ENCODE measurements at places on chromosomes 1 and 21.

GRCh38 chr21:35291973-35292627 lies 243.0 kb upstream of the RUNX1 start:
- no peak for DNase-seq

DNA sequence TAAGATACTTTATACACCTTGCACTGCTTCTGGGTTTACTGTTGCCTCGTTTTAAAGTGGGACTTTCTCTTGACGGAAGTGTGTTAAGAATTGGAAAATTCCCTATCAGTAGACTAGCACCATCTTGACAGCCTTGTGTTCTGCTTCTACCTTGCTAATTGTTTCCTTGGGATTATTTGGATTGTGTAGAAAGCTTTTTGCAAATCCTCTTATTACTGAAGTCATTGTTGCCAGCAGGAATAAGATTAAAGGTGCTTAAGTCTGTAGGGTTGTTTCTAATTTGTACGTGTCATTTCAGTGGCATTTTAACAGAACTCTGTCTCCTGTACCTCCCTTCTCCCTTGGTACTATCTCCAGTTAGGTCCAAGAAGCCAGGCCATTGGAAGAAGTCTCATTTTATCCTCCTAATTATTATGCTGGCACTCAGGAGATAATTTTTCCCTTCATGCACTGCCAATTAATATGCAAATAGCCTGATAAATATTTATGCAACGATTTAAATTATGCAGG lies 107.7 kb downstream of the POU2F1 start:
- no peak for DNase-seq

DNA sequence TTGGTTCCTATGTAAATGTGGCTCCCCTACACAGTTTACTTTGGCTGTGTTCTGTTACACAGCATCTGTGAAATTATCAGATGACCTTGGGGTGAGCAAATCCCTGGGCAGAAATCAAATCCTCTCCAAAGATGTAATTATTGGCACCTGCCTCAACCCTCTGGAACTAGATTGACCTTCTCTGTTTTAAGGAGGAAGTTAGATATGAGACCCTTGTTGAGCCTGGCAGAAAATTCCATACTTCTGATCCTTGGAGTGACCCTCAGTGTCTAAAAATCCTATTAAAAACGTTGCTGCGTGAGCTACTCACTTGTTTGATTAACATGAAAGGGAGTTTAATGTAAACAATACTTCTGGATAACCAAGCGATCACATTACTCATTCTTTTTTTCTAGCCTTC lies 122.0 kb downstream of the CLIC6 start:
- no peak for DNase-seq

- no peak for DNase-seq
Observed at GRCh38 chr1:247295274-247295684, 36.4 kb downstream of the ZNF496 start.

- no peak for DNase-seq
Observed at GRCh38 chr21:42834726-42835191, 44.6 kb downstream of the WDR4 start.

DNA sequence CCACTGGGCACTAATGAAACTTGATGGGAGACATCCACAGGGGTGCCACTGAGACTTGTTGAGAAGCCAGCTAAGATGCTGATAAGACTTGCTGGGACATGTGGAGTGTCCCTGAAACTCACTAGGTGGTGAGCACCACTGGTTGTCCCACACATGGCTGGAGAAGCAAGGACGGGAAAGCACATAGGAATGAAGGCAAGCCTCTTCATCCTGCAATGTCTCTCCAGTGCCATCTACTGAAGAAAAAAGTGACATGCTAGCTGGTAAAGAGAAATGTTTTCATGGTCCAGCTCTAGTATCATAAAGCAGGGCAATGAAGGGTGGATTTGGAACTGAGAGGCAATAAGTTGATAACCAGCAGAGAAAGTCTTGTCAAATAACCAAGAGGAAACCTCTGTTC lies 283.0 kb downstream of the PAPPA2 start:
- no peak for DNase-seq

- DNase-seq = no peak
Observed at GRCh38 chr1:229101011-229101871, 169.7 kb upstream of the RAB4A start.

- DNase-seq = no peak
Observed at GRCh38 chr21:31618696-31619430, 40.6 kb upstream of the SOD1 start.

DNA sequence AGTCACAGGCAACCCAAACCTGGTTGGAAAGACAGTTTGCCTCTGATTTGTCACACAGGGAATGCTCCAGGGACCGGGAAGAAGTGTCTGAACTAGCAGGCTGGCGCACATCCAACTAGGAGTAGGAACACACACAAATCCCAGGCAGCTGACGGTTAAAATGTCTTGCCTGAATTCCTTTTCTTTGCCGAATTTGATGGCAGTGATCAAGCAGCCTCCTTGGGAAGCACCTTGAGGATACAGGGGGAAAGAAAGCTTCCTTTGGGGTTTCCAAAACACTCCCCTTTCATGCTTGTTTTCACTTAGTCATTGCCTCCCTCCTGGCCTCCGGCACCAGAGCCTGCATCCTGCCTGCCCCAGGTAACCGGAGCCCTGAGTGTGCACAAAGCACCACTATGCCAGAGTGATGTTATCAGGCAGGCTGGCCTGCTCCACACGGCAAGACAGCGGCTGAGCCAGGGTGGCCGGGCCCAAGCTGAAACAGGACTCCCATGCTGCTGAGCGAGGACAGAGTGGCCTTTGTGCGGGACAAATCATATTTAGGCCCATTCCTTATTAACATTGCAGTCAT lies 193.8 kb downstream of the LMX1A start:
- no peak for DNase-seq

DNA sequence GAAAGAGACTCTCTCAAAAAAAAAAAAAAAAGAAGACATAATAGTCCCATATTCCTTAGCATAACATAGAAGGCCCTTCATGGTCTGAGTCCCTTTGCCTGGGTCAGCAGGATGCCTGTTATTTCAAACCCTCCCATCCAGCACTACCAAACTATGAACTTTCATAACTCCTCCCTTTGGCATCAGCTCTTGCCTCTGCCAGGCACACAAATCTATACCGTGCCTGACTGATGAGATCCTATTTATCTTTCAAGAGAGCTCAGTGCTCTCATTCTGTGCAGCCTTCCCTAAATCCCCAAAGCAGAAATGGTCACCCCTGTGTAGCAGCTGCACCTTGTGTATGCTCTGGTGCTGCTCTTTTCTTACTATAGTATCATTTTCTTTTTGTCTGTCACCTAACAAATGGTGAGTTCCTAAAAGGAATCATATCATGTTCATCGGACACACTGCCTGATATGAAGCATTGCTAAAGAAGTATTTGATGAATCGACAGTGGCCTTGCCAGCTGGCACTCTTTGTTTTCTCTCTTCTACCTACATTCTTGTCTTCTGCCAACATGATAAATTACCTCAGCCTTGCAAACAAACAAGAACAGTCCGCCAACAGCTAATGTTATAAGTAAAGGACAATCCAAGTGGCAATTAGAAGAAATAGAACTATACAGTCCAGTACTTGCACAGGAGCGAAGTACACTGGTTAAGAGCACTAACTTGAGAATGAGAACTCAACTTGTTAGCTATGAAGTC lies 29.9 kb downstream of the FMO4 start:
- DNase-seq = no peak

GRCh38 chr1:246708166-246708565 lies 16.0 kb upstream of the SCCPDH start:
- no peak for DNase-seq

- DNase-seq = no peak
Observed at GRCh38 chr1:7278045-7278444, 492.8 kb downstream of the CAMTA1 start.

GRCh38 chr1:155179112-155180031 lies 5.7 kb downstream of the TRIM46 start:
- no peak for DNase-seq

DNA sequence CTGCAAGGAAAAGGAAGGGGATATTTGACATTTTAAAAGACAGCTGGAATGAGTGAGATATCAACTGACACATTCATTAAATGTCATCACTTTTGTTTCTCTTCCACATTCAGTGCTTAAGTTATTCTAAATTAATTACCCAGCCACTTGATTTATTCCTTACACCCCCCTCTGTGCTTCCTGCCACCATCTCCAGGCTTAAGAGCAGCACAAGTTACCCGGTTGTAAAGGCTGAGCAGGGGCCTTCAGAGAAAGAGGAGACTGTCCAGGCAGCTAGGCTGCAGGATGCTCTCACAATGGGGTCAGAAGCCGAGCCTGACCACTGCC lies 71.4 kb downstream of the SYT6 start:
- DNase-seq = no peak

DNA sequence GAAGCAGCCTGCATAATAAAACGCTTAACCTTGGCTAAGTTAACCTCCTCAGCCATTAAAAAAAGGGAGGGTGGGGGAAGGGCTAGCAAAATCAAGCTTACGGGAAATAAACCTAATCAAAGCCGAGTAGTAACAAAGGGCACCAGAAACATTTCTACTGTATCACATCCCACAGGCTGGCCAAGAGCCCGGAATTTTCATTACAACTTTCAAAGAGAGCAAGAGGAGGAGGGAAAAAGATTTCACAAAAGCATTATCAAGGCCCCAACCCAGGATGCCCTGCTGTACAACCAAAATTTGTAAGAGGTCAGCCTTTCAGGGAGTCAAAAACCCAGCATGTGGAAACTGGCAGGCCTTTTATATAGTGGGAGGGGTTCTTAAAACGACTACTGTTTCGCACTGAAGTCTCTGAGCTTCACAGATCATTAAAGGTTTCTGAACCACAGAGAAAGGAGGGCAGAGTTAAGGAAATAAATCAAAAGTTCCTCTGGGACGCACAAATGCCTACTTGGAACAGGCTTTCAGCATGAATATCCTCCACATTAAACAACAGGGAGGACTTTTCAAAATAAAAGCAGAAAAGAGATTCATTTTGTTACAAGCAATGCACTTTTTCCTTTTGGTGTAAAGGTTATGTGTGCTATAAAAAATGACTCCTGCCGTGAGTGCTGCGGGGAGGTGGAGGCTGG lies 90.4 kb downstream of the SLC45A1 start:
- DNase-seq = no peak

DNA sequence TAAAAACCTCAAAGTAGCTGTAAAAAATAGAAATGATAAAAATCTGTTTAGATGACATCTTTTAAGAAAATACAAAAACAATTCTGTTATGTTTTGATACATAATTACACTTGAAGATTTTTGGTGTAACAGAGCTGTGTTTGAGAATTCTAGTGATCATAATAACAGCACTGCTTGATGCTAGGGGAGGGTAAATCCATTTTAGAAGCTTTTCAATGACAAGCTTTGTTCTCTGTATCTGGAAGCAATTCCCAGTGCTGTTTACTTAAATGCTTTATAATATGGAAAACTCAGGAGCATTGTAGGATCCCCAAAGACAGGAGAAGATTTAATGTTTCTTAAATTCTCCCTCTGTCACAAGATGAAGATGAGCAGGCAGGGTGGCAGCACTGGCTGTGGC lies 359.3 kb downstream of the PDE4B start:
- DNase-seq = no peak

GRCh38 chr1:55786396-55786795 lies 571.2 kb upstream of the USP24 start:
- DNase-seq = no peak
